ENCODE measurements at places on chromosomes 2 and 18.

DNA sequence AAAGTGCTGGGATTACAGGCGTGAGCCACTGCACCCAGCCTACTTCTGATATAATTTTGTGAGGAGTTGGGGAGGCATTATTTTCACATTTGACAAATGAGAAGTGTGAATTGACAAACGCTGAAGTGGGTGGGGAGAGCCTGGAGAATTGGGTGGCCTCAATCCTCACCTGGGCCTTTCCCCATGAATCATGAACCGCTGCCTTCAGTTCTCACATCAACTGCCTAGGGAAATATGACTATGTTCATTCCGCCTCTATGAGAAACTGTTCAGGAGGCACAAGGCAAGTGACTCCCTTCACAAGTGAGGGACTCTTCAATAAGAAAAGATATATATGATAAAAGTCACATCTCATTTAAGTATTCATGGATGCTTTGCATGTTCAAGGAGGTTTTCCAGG is 96.6 kb upstream of the RND3 start:
- DNase-seq: no peak

DNA sequence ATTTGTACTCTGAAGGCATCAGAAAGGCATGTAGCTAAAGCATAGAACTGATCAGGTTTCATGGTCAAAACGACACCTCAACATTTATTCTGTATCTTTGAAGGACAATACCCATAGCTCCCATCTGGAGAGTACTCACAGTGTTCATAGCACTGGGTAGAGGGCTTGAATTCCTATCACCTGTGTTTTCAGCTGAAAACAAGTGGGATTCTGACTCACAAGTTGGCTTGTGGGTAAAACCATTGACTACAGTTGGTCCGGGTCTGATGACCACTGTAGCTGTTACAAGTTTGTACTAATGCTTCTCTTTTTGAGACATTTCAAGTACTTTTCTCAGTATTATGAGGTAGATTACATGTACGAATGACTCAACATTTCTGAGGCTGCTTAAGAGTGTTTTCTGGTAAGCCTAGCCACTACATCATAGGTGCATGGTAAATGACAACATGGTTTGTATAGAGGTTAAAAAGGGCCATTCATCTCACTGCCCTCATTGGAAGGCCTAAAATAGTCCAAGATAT is 68.6 kb upstream of the PELI1 start:
- DNase-seq: no peak

DNA sequence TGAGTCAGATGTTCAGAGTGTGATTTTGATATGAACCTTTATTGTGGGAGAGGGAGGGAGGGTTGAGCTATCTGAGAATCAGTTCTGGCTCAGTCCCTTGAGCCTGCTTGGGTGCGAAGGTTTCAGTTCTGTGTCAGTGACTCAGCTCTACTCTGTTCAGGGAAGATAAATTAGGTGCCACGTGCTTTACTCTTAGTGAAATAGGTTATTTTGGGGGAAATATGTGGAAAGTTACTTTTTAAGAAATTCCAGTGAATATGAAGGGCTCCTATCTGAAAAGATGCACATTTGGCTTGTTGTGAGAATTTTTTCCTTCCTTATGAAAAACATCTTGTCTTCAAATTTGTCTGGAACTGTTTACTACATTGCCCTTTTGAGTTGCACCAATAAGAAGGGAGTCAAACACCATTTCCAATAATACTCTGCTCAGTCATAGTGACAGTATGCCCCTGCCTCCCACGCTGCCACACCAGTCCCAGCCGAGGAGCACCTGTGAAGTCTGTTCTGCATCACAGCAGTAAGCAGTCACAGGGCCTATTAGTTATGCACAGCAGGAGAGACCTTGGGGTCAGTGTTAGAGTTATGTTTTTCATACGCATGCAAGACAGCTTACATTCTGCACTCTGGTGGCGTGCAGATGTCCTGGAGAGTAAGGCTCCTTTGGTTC is 32.8 kb upstream of the DNAH7 start:
- no peak for DNase-seq

- no peak for DNase-seq
Measured at GRCh38 chr2:222827417-222827816, 33.4 kb upstream of the ACSL3 start.

DNA sequence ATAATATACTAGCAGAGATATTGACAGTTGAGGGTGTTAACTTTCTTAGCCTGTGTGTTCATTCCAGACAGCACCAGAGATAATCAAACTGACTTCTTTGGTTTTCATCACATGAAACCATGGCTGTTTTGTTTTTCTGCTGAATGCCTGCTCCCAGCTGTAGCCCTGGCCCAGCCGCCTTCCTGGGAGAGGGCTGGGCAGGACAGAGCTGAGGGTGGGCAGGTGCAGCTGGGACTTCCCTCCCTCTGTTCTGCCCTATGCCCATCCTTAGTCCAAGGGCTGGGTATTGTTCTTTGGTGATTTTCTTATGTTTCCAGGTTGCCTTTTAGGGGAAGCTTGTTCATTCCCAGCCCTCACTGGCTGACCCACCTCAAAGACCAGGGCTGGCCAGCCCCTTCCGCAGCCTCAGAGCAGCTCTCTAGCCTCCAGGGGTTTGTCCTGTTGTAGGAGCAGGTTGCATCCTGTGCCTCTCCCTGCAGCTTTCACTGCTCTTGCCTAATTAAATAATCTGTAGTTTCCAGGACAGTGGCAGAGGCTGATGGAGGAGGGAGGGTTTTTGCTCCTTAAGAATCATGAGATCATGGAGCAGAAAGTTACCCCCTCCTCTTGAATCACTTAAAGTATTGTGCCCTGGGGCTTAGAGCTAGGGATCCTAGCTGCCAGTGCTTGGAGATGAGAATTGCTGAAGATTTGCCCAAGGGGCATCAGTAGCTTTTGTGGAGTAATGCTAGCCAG is 61.4 kb downstream of the MTCL1 start:
- no peak for DNase-seq
